ENCODE measurements at places on chromosomes 3 and 15.

- H3K27me3 ChIP-seq = no peaks in the 10 kb centered on the region
- H3K36me3 ChIP-seq = no peaks in the 10 kb centered on the region
- H3K4me1 ChIP-seq = no peaks in the 10 kb centered on the region
- H3K27ac ChIP-seq = no peak overlapping the region
Observed at GRCh38 chr3:140708815-140709214, 31.0 kb downstream of the TRIM42 start.

GRCh38 chr3:31129241-31129640 lies 234.8 kb upstream of the GADL1 start:
- H3K4me1 ChIP-seq = no peaks in the 10 kb centered on the region
- no peak for DNase-seq
- no peak overlapping the region for H3K4me3 ChIP-seq
- H3K27me3 ChIP-seq = no peaks in the 10 kb centered on the region
- H3K27ac ChIP-seq = no peak overlapping the region

DNA sequence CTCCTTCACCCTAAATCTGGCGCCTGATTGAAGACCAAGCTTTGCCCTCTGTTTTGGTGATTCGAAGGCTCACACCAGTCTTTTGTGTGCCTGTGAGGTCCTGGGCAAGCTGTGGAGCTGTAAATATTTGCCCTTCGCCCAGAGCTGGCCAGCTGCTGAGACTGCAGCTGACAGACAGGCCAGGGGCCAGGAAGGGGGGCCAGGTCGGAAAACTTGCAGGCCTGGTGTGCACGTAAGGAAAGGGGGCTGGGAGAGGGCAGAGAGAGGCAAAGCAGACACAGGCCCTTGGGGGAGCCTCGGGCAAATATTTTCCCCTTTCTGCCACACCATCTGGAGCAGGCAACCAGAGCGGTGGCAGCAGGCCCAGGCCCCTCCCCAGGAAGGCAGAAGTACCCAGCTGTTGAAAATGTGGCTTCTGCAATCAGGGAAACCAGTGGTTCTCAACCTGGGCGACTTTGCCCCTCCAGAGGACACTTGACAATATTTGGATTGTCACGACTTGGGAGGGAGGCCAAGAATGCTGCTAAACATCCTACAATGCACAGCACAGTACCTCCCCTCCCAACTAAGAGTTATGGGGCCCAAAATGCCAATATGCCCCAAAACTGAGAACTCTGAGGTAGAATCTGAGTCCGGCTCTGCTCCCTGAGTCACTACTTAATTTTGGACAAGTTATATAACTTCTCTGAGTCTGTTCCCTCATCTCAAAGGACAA lies 2.5 kb downstream of the PDZRN3 start:
- H3K27me3 ChIP-seq = no peaks in the 10 kb centered on the region
- peak overlapping the region; percentile 71 for H3K4me3 ChIP-seq
- peaks cover 6% of the 10 kb centered on the region for H3K4me1 ChIP-seq
- H3K27ac ChIP-seq = peak overlapping the region; percentile 60
- DNase-seq = peak; percentile 47

- DNase-seq = no peak
- H3K27ac ChIP-seq = no peak overlapping the region
- H3K36me3 ChIP-seq = no peaks in the 10 kb centered on the region
- no peak overlapping the region for H3K4me3 ChIP-seq
- peaks cover 12% of the 10 kb centered on the region for H3K4me1 ChIP-seq
Observed at GRCh38 chr15:85002517-85002916, 20.9 kb downstream of the PDE8A start.

DNA sequence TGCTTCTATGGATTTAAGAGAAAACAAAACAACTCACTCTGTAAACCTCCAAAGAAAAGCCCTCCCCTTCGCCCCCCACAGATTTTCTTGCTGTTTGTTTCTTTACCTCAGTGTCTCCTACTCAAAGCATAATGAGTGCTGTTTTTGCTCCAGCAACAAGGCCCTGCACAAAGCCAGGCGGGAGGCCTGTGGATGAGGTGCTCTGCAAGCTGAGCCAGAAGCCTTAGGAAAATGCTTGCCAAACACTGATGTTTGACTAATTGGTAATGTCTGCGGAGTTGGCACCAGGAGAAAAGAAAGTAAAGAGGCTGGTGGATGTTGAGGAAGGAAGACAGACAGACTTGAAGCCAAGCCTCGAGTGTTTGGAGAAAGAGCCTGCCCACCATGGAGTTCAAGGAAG lies 99.7 kb downstream of the RARB start:
- no peak overlapping the region for H3K4me3 ChIP-seq
- H3K4me1 ChIP-seq = no peaks in the 10 kb centered on the region

DNA sequence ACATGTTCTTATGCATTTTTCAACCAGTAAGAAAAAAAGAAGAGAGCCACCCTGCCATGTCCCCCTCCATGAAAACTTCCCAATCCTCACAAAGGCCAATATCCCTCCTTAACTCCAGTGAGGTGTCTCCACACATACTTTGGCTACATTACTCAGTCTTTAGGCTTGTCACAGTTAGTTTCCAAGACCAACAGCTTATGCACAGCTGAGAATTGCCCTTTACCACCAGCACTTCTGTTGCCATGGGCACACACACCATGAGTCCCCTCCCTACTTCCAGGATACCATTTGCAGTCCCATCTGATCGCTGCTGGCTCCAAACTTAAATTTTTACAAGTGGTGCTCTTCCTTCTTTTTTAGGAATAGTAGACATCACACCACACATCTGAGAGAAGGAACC lies 150.3 kb upstream of the STRIT1 start:
- H3K27ac ChIP-seq = no peak overlapping the region
- no peak for DNase-seq
- H3K27me3 ChIP-seq = no peaks in the 10 kb centered on the region
- no peaks in the 10 kb centered on the region for H3K36me3 ChIP-seq
- no peaks in the 10 kb centered on the region for H3K4me1 ChIP-seq
- no peak overlapping the region for H3K4me3 ChIP-seq

DNA sequence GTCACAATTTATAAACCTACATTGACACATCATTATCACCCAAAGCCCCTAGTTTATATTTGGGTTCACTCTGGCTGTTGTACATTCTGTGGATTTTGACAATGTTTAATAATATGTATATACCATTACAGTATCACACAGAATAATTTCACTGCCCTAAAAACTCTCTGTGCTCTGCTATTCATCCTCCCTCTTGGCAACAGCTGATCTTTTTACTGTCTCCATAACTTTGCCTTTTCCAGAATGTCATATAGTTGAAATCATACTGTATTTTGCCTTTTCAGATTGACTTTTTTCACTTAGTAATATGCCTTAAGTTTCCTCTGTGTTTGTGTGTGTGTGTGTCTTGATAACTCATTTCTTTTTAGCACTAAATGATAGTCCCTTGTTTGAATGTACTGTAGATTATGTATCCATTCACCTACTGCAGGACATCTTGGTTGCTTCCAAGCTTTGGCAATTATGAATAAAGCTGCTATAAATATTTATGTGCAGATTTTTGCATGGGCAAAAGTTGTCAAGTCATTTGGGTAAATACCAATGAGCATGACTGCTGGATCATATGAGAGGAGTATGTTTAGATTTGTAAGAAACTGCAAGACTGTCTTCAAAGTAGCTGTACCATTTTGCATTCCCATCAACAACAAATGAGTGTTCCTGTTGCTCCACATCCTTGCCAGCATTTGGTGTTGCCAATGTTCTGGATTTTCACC lies 9.5 kb downstream of the PARP15 start:
- H3K36me3 ChIP-seq = no peaks in the 10 kb centered on the region
- DNase-seq = no peak
- no peak overlapping the region for H3K27ac ChIP-seq
- H3K27me3 ChIP-seq = no peaks in the 10 kb centered on the region

DNA sequence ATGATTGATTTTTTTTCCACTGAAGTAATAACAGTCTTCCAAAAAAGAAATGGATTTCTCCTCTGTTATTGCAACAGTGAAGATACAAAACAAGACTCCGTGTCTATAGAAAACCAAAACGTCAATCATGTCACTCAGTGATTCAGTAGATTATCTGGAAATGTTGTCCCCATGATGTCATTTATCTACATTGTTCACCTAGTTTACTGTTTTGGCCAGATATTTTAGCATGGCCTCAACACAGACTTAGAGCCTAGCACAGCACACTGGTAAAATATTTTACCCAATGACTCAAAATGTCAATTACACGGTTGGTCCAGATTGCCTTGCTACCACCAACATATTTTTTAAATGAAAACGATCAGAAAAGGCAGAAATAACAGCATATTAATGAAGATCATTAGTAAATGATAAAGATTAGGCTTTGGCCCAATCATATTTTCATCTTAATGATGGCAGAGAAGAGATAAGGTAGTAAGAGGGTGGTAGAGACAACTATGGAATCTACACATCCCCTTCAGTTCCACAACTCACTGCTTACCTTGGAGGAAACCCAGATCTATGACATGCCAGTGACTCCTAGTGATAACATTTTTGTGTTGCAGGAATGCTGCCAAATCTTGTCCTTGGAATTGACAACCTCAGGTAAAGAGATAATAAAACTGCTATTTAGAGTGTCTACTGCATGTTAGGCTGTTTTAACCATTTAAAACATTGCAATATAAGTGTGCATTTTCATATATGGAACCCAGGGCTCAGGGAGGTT lies 347.7 kb upstream of the ARPP21 start:
- H3K27ac ChIP-seq = no peak overlapping the region
- no peaks in the 10 kb centered on the region for H3K36me3 ChIP-seq
- H3K4me3 ChIP-seq = no peak overlapping the region
- H3K27me3 ChIP-seq = no peaks in the 10 kb centered on the region
- H3K4me1 ChIP-seq = no peaks in the 10 kb centered on the region

DNA sequence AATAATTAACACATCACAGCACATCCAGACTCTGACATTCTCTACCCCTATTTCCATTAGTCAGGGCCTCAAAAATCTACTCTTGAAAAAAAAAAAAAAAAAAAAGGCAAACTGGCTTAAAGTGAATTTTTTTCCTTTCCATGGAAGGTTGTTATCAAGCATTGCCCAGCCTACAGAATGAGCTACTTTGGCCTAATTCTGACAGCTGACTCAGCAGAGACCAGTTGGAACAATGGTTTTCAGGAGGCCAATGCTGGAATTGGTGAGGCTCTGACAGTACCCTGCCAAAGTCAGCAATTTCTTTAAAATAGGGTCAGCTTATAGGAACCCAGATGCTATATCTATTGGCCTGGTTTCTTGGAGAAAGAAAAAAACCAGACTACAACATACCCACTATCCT lies 454.7 kb downstream of the MAGI1 start:
- H3K27me3 ChIP-seq = no peaks in the 10 kb centered on the region
- no peak overlapping the region for H3K4me3 ChIP-seq
- H3K27ac ChIP-seq = no peak overlapping the region
- no peaks in the 10 kb centered on the region for H3K36me3 ChIP-seq
- H3K4me1 ChIP-seq = peaks cover 11% of the 10 kb centered on the region

DNA sequence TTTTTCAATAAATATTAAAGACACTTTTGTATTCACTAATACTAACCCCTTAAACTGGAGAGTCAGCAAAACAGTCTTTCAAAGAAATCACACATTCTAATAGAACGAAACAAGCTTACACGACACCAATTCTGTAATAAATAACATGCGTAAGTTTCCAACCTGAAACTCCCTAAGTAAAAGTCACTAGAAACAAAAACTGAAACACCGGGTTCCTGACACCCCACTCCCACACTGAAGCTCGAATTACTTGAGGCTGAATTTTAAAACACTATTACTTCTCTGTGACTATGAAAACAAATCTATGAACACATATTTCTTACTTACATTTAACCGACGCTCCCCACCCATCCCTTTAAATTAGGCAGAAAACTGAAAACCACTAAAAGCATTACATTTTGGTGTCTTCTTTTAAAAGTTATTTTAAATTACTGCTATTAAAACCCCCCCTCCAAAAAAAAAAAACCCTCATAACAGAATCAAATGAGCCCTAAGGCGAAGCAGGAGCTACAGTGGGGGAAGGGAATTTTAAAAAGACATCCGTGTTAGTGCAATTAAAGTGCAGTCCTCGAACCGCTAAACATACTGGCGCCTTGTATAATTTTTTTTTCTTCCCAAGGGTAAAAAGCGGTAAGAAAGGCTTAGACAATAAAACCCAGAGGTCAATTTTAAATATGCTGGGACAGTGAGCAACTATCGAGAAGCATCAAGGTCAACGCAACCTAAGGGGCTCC lies 878 bp downstream of the SPPL2A start:
- H3K4me1 ChIP-seq = peaks cover 2% of the 10 kb centered on the region
- H3K27ac ChIP-seq = peak overlapping the region; percentile 91

DNA sequence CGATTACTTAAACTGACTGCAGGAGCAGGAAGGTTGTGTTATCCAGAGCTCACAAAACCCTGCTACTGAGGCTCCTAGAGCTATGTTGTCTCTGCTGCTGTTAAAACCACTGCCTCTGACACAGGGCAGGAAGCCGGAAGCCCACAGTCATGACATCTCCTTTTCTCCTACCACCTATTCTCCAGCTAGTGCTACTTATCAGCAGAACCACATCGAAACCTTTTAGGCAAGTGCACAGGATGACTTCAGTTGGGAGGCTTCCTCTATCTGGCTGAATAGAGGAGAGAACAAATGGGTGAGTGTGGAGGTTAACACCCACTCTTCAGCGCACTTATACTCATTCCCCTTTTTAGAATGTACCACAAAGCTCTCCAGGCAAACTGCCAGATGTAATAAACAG lies 638.0 kb downstream of the OTOL1 start:
- no peak overlapping the region for H3K27ac ChIP-seq
- no peaks in the 10 kb centered on the region for H3K36me3 ChIP-seq
- H3K27me3 ChIP-seq = no peaks in the 10 kb centered on the region
- no peaks in the 10 kb centered on the region for H3K4me1 ChIP-seq
- no peak for DNase-seq
- H3K4me3 ChIP-seq = no peak overlapping the region
